Iris pigment epithelial cell (primary cell): ENCODE measurements at places on chromosomes 1 and 21.

DNA sequence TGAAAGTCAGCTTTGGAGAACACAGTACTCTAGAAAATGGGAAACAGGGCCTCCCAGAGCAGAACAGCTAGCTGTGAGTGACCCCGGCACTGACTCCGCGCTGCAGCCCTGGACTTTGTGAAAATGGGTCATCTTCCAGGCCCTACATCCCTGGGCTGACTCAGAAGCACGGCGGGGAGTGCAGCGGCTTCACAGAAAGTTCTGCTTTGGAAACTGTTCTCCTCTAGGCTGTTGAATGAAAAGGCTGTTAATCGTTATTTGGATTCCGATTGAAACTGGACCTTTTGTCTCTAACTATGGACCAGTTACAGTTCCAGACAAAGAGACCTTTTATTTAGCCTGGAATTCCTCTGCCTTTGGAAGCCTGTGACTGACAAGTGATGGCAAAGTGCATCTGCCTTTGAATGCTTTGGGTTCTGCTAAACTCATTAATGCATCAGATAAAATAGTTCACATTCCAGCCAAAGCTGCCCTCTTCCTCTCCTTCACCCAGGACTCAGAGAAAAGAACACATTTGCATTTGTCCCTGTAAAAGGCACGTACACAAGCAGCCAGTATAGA lies 144.9 kb upstream of the HOOK1 start:
- peak; percentile 84 for DNase-seq

- DNase-seq = peak; percentile 67
Measured at GRCh38 chr1:36436821-36437220, 13.4 kb downstream of the OSCP1 start.

- DNase-seq = no peak
Measured at GRCh38 chr1:41378999-41379737, 17.9 kb downstream of the FOXO6 start.

DNA sequence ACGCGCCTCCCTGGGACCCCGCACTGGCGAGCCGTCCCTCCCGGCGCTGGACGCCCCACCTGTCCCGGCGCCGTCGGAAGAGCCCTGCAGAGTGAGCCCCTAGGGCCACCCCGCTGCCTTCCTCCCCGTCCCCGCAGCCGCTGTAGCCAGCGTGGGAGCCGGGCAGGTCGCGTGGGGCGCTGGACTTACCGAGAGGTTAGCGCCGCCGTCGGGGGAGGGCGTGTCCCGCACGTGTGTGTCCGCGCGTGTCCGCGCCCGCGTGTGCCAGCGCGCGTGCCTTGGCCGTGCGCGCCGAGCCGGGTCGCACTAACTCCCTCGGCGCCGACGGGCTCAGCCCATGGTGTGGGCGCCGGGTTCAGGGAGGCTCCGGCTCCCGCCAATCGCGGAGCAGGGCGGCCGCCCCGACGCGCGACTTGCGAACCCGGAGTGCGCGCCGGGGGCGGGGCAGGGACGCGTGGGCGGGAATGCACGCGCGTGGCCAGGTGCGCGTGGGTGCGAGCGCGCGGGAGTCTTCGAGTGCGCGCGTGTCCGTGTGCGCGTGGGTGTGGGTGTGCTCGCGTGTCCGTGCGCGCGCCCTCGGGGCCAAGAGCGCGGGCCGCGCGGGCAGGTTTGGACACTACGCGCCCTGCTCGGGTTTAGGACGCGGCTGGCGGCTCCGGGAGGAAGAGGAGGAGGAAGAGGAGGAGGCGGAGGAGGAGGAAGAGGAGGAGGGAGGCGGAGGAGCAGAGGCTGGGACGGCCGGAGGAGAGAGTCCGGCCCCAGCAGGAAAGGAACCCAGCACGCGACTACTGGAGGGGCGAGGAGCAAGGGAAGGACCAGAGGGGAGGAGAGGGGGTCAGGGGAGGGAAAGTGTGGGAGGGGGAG lies 145.2 kb upstream of the ETS2 start:
- DNase-seq = no peak

GRCh38 chr21:34011660-34012059 lies 61.7 kb upstream of the MRPS6 start:
- no peak for DNase-seq

DNA sequence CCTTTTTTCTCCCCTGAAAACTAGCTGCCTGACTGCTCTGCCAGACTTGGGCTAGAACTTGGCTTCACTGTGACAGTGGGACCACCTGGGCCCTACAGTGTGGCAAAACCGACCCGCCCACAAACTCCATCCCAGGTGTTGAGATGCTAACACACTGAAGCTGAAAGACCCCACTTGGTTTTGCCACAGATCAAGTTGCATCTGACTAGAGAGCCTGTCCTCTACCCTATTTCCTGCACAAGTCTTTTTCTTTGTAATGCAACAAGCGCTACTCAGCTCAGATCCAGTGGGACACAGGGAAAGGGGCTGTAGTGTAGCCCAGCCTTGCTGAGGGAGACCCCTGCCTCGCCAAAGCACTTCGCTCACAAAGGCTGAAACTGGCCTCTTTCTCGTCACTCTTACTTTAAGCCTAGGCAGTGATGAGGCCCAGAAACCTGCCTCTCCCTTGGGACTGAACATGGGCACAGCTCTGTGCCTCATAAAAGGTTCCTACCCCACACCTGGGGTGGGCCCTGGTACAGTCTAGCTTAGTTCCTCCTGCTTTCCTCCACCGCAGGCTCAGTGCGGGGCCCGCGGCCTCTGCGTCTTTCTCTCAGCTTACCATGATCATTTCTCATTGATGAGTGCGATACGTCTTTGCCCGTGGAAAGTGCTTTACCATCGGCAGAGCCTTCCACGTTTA lies 9.7 kb downstream of the ALPL start:
- no peak for DNase-seq

DNA sequence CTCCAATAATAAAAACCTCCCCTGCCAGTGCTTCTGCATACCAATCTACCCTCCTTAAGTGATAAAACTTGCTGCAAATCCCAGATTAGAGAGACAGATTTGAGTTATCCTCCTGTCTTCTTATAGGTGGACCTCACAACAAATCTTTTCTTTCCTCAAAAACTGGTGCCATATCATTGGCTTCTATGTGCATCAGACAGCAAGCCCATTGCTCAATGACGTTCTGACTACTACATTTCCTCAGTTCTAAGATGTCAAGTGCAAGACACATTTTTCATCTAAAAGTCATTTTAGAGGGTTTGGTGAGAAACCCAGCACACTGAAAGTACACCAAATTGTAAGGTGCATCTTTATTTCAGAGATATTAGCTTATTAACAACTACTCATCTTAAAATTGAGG lies 107.8 kb upstream of the VAV3 start:
- no peak for DNase-seq

- DNase-seq = no peak
Measured at GRCh38 chr21:37521658-37522057, 155.1 kb downstream of the DYRK1A start.

GRCh38 chr1:156128654-156129597 lies 14.4 kb downstream of the LMNA start:
- peak; percentile 81 for DNase-seq

DNA sequence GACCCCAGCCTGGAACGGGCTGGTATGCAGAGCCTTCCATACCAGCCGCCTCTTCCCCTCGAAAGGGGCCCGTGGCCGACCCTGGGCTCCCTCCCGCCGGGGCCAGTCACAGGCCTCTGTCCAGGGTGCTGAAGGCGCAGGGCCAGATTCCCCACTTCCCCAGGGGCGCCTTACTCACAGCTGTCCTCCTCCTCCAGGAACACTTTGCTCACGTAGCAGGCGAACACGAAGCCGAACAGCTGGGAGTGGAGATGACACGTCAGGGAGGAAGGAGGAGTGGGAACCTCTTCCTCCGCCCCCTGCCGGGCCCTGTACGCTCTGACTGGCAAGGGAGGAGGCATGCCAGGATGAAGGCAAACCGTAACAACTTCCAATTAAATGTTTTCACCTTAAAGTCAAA lies 57.3 kb downstream of the NKAIN1 start:
- peak; percentile 92 for DNase-seq

GRCh38 chr21:42405064-42406013 lies 1.6 kb downstream of the UBASH3A start:
- no peak for DNase-seq

- DNase-seq = no peak
Measured at GRCh38 chr21:36892201-36892600, 74.3 kb downstream of the HLCS start.

DNA sequence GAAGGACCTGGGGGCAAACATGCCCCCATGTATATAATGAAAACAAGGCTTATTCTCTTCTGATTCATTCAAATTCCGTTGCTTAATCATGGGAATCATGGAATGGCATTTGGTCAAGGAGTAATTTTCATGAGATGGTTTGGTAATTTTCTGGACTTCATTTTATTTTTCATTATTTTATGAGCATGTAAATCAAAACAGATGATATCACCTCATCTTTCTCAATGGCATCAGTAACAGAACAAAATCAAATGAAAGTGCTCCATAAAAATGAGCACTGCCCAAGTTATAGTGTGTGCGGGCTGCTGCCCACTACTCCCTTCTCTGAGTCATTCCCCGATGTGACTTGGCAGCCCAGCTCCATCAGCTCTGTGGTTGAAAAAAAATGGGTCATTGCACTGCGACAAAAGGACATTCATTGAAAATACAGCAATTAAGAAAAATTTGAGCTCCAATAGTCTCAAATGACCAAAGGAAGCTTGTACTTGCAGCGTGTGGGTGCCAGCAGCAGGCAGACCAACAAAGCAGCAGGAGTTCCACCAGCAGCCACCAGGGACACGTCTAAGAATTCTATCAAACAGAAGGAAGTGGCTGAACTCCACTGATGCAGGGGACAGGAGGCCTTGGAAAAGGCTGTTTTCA lies 84.3 kb upstream of the VAV3 start:
- peak; percentile 15 for DNase-seq

- peak; percentile 21 for DNase-seq
Measured at GRCh38 chr1:98399218-98399617, 262.3 kb upstream of the SNX7 start.

DNA sequence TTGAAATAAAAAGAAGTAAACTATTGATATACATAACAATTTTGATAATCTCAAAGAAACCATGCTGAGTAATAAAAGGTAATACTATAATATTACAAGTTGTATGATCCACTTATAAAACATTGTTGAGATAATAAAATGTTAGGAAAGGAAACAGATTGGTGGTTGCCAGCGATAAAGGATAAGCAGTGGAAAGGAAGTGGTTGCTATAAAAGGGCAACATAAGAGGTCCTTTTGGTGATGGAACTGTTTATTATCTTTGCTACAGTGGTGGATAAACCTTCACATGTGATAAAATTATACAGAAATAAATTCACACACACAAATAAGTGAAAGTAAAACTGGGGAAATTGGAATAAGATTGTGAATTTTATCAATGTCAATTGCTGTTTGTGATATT lies 15.1 kb downstream of the OR6F1 start:
- DNase-seq = no peak

- DNase-seq = peak; percentile 11
Measured at GRCh38 chr1:62389531-62389930, 47.3 kb upstream of the USP1 start.

DNA sequence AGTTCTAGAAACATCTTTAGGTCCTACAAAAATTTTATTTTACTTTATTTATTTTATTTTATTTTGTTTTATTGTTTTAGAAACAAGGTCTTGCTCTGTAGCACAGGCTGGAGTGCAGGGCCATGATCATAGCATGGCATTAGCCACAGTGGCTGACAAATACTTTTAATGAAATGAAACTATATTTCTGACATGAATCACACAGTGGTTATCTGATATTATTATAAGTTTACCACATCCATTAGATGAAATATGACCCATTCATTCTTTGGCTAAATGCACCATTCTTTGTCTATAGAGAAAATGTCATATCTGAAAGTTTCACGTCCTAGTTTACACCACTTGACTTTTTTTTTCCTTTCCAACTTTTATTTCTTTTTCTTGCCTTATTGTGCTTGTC lies 613.4 kb upstream of the ADAMTS5 start:
- DNase-seq = peak; percentile 65

DNA sequence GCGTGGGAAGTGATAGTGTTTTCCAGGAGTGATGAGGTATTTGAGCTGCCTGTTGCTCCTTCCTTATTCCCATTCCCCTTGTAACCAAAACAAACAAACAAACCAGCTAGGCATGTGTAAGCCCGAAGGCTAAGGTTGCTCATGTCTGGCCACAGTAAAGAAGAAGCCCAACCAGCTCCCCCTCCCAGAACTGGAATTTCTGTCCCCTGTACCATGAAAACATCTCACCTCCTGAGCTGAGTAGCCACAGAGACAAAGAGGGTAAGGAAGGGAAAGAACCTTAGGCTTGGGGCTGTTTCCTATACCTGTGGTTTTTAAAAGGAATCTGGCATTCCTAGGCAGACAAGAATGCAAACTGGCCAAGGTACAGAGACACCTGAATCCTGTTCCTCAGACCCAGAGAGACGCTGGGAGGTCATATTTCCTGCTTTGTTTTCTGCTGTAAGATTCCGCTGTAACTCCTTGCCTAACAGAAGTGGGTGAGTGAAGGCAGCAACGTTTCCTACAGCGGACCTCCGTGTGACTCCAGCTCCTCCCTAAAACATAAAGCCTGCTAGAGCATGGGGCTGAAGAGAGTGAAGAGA lies 41.7 kb upstream of the RAB4A start:
- no peak for DNase-seq

DNA sequence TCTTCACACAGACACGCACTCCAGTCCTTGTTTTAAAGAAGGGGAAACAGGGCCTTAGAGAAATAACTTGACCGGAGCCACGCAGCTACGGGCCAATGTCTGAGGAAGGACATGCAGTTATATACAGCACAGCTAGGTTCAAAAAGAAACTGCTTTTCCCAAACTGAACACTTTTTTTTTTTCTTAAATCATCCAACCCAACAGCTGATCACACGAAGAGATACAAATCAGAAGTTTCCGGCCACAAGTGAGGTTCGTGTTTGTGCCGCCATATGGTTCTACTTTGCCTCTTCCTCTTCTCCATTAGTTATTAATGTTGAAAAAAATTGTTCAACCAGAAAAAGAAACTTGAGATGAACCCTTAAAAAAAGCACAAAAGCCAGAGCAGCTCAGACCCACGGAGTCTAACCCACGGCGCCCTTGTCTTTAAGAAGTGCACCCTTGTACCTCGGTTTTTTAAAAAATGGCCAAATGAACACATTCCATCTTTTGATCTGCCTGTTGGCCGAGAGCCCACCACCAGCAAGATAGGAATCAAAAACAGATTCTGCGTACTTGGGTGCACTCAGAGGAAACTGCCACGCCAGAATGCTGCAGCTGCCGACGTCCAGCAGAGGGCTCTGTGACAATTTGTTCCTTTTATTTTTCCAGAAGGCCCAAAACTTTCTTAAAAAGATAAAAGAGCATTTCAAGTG lies 78.9 kb downstream of the SLC66A1 start:
- peak; percentile 90 for DNase-seq

GRCh38 chr21:28959367-28960099 lies 33.1 kb downstream of the LTN1 start:
- peak; percentile 88 for DNase-seq

GRCh38 chr1:67053535-67053784 lies 488 bp downstream of the SLC35D1 start:
- DNase-seq = peak; percentile 63

- DNase-seq = peak; percentile 42
Measured at GRCh38 chr1:183590244-183591191, at the start of gene NCF2. TSS of gene NCF2 (minus strand) at chr1:183590459. CDS start at chr1:183590329, 130 bp downstream.

GRCh38 chr1:2981981-2982614 lies 39.2 kb upstream of the ACTRT2 start:
- no peak for DNase-seq

GRCh38 chr1:184854496-184855140 lies 100.0 kb upstream of the EDEM3 start:
- peak; percentile 66 for DNase-seq

- DNase-seq = no peak
Measured at GRCh38 chr1:14031461-14031860, 331.5 kb downstream of the PRDM2 start.
